ENCODE measurements at places on chromosomes 16 and 17.
A peak's percentile ranks its signal among the peaks of the same experiment; 100 is the strongest.

DNA sequence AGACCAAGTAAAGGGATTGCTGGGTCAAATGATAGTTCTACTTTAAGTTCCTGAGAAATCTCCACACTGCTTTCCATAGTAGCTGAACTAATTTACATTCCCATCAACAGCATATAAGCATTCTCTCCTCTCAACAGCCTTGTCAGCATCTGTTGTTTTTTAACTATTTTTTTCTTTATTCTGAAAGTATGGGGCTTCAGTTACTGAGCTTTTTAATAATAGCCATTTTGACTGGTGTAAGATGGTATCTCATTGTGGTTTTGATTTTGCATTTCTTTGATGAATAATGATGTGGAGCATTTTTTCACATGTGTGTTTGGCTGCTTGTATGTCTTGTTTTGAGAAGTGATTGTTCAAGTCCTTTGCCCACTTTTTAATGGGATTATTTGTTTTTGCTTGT, 2.5 kb downstream of the KRTAP2-2 start:
- no peak for DNase-seq

GRCh38 chr16:11089504-11090124, 145.2 kb downstream of the CLEC16A start:
- DNase-seq, result no peak

GRCh38 chr16:14454391-14454790, 175.7 kb downstream of the PARN start:
- DNase-seq, result no peak

- DNase-seq, result no peak
Observed at GRCh38 chr17:31573047-31573446, 181.6 kb downstream of the RAB11FIP4 start.

DNA sequence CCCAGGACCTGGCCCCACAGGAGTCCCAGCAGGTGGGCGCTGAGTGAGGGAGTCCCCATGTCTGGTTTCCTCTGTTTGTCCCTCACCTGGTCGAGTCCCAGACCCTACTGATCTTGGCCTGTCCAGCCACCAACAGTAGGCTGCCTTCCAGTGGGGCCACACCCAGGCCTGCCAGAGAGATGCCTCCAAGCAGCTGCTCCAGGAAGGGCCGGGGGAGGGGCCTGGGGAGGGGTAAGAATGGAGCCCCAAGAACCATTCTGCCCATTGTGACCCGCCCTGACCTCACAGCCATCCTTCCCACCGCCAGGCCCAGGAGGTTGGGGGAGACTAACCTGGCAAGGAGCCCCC, 736 bp downstream of the SPATA20 start:
- no peak for DNase-seq

GRCh38 chr17:3527468-3527867, 30.1 kb downstream of the TRPV3 start:
- DNase-seq, result no peak

GRCh38 chr16:78796221-78796866, 696.9 kb downstream of the WWOX start:
- DNase-seq, result no peak

- DNase-seq, result peak; percentile 55
Observed at GRCh38 chr17:82065638-82066303, at the start of gene DUS1L. TSS of gene DUS1L (minus strand) at chr17:82065804. CDS start at chr17:82065059, 745 bp downstream.
